Anterior cingulate cortex (tissue), 58 donors: ENCODE measurements at places on chromosomes 7 and 10.

GRCh38 chr10:109866995-109867635 is 56.2 kb downstream of the XPNPEP1 start:
- no peak for DNase-seq

- DNase-seq = no peak
Measured at GRCh38 chr7:121303422-121304101, 25.2 kb upstream of the WNT16 start.

- DNase-seq = no peak
Measured at GRCh38 chr10:6667679-6668270, 87.7 kb upstream of the PRKCQ start.

DNA sequence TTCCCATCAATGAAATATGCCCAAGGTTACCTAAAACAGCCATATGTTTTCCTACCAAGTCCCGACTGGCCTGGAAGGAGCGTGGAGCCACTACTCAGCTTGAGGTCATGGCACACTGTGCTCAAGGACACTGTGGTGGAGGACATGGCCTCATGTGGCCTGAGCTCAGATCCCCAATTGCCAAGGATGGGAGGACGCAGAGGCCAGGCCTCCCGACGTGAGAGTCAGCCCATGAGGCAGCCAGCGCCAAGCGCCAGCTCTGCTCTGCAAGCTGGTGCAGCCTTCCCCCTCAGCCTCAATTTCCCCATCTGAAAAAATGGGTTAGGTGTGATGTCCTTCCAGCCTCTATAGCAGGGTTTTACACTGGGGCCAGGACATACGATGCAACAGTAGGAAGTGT is 302.6 kb downstream of the CALN1 start:
- DNase-seq = no peak

DNA sequence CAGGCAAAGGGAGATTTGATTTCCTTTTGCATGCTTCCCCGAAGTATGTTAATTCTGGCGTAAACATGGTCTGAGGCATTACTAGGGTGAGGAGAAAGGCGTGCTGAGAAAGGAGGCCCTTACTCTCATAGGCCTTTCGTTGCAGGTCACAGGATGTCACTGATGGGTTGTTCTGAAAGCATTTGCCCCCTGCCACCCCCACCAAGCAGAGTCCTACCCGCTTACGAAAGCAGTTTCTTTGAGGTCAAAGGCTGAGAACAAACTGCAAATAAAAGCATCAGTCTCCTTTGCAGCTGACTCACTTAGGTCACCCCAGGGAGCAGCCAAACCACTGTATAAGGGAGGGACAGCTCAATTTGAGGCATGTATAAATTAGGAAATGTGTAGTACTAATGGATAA is 57.1 kb downstream of the BPGM start:
- DNase-seq = no peak

DNA sequence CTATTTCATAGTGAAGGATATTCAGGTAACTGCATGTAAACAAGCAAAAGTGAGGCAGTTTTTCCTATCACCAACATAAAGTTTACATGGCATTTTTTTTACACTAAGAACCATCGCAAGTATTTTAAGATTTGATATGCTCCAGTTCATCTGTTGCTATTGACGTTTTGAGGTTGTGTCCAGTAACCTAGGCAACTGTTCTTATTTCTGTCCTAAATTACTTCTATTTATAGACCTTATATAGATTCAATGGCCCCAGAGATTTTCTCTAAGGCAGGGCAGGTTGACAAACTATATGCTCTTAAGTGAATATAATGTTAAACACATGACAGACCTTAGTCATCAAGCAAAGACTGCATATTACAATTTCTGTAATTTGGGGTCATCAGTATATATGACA is 830.2 kb upstream of the LRRTM3 start:
- no peak for DNase-seq

- no peak for DNase-seq
Measured at GRCh38 chr10:78378192-78378591, 344.5 kb downstream of the RPS24 start.

- DNase-seq = no peak
Measured at GRCh38 chr10:21015851-21016250, 118.7 kb upstream of the NEBL start.

DNA sequence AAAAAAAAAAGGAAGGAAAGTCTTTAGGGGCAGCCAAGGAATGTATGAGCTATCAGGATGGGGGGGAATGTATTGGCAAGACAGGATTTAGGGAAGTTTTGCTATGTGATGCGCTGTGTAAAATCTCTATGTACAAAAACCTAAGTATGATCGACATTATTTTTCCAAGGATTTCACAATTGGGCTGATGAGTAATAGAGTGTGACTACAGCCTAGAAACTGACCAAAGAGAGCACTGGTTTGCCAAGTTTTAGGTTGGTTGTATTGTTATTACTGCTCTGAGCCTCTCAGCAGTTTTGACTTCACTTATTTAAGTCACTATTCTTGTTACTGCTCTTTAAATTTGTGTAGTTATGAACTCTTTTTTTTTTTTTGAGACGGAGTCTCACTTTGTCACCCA is 107.3 kb downstream of the NRCAM start:
- DNase-seq = no peak

DNA sequence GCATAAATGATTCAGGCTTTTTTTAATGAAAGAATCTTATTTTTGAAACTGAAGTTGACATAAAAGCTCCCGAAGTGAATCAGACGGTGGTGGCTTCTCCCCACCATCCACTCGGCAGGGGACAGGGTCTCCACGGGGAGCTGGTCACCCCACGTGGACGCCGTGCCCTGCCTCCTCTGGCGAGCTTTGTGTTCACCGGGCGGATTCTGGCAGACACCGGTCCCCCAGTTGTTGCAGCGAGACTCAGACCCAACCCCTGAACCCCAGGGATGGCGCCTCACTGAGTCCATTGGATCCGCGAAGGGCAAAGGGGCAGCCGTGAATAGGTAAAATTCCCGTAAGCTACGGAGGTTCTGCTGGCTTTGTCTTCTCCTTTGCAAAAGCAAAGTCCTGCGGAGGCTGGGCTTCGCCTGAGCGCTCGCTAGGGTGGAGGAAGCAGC is 38.4 kb downstream of the PTPRN2 start:
- no peak for DNase-seq

DNA sequence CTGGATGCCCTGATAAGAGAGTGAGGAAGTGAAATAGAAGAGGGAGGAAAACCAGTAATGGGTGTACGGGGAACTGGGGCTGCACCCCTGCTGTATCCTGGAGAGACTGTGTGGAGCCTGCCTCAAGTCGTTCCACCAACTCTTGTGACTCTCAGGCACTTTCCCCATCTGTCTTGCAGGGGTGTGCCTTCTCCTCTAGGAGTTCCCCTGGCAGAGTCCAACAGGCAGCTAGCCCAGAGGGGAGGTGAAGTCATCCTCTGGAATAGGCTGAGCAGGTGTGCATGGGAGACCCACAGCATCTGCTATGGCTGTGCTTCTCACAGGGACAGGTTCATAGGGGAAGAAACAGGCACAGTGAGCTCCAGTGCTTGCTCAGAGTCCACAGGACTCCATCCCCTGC is 46.8 kb downstream of the WIPF3 start:
- no peak for DNase-seq

GRCh38 chr10:78778444-78779338 is 290.1 kb upstream of the ZMIZ1 start:
- no peak for DNase-seq

- DNase-seq = no peak
Measured at GRCh38 chr7:53473371-53473770, 437.9 kb downstream of the POM121L12 start.

DNA sequence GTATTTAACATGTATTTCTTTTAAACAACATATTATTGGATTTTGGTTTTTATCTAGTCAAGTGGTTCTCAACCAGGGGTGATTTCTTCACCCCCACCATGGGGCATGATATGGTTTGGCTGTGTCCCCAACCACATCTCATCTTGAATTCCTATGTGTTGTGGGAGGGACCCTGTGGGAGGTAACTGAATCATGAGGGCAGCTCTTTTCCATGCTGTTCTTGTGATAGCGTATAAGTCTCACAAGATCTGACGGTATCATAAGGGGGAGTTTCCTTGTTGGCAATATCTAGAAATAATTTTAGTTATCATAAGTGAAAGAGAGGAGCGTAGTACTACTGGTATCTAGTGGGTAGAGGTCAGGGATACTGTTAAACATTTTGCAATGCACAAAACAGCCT is 37.6 kb downstream of the TMEM168 start:
- DNase-seq = no peak

GRCh38 chr10:51707821-51708424 is 8.5 kb upstream of the CSTF2T start:
- DNase-seq = no peak

DNA sequence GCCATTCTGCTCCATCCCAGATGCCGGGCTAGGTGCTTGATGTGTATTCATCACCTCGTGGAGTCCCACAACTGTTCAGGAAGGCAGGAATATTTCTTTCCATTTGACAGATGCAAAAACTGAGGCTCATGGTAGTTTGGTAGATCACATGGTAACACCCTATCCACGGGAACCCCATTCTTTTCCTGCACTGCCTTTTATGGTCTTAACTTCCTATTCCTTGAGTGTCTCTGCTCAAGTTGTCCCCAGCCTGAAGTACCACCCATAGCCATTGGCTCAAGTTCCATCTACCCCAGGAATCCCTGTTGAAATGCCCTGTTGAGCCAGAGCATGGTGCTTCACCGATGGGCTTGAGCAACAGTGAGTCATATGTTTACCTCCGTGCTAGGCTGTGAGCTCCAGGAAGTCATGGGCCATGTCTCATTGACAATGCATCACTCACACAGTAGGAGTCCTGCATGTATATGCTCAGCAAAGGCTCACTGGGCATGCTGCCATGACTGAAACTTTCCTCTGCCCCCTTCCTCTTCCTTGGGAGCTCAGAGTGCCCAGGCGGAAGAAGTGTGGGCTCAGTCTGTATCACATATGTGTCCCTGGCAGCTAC is 71.7 kb upstream of the ADAM12 start:
- DNase-seq = no peak

DNA sequence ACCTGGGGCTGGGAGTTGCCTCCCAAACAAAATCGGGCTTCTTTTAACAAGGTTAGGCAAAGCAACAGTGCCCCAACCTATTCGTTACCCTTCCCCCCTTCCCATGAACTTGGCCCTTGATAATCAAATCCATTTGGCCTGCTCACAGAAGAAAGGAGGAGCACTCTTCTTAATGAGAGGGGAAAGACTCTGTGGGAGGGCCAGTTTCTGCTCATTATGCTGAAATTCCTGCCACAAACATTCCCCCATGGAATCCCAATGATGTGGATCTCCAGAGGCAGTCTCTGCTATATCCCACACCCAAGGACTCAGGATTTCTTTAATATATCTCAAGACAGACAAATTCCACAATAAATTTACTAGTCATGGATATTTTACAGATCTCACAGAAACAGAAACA is 43.0 kb downstream of the LSM5 start:
- no peak for DNase-seq

DNA sequence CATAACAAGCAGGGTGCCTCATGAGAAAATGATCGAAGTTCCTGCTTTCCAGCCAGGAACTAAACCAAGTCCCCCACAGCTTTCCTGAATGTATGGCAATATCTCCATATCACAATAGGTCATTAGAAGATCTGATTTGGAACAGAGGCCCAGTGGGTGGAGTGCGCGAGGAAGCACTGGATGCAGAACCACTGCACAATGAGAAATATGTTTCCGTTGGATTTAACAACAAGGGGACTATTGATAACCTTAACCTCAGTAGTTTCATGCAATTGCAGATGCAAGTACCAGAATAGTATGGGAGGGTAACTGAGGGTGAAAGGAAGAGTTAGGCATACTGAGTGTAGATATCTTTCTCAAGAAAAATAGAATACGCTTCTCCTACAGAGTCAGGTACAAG is 45.3 kb downstream of the ZPBP start:
- DNase-seq = no peak

GRCh38 chr10:58930500-58930899 is 245.9 kb upstream of the PHYHIPL start:
- no peak for DNase-seq

DNA sequence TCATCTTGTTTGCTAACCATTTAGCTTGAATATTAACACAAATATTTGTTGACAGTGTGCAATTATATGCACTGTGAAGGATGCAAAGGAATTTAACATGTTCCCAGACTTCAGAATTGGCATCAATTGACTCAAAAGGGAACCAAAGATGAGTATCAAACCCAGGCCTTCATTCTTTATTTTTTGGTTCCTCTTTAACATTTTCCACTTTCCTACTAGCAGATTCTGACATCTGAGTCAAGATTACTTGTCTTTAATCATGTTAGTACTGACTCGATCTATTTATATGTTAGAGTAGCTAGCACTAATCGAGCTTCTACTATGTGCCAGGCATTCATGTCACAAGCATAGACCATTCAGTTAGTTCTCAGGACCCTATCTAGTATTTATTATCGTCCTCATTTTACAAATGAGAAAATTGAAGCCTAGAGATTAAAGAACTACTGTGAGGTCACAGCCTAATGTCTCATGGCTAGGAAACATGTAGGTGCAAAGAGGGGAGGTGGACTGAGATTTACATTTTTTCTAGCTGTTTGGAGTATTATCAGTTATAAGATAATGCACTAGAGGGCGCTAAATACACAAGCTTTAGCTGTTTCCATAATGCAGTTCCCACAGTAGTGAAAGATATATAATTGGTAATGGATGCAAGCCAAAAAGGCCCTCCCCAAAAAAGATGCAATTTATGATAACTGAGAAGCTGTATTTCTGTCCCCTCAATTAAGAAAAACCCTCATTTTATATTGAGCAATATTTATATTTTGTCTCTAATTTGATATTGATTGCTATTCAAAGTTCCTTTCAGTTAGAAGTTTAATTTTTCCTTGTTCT is 32.9 kb upstream of the KMT2E start:
- DNase-seq = no peak

DNA sequence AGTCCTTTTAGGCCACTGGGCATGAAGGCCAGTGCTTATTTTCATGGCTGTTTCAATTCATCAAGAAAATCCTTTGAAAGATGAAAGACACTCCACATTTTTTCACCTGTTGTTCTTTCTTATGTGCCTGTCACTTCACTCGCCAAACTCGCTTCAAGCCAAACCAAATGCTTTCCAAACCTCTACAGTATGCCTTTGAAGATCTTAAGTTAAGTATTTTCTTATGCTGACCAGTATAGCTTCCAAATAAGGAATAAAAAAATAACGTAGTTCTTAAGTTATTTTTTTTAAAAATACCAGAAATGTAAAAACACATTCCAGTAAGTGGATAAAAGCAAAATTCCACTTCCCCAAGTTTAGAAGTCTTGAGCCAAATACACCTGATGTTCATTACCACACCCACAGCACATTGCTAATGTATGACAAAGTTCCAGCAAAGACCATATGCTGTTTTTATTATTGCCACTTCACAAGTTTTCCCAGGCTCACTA is 186.1 kb downstream of the MTERF1 start:
- DNase-seq = no peak

DNA sequence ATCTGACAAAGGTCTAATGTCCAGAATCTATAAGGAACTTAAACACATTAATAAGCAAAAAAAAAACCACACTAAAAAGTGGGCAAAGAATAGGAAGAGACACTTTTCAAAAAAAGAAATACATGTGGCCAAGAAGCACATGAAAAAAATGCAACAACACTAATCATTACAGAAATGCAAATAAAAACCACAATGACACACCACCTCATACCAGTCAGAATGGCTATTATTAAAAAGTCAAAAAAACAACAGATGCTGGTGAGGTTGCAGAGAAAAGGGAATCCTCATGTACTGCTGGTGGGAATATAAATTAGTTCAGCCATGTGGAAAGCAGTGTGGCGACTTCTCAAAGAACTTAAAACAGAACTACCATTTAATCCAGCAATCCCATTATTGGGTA is 119.0 kb downstream of the LMBR1 start:
- DNase-seq = no peak

- no peak for DNase-seq
Measured at GRCh38 chr10:74586088-74586585, 240.3 kb upstream of the KAT6B start.

- DNase-seq = no peak
Measured at GRCh38 chr10:132538790-132539421, 1.3 kb downstream of the INPP5A start.
